Glutamatergic neuron (in vitro differentiated cells): ENCODE measurements at places on chromosomes 5 and 9. TPM values are rescaled to one million over a fixed set of nuclear protein-coding genes. Genes with fewer than 3 reads are reported as not detected.

DNA sequence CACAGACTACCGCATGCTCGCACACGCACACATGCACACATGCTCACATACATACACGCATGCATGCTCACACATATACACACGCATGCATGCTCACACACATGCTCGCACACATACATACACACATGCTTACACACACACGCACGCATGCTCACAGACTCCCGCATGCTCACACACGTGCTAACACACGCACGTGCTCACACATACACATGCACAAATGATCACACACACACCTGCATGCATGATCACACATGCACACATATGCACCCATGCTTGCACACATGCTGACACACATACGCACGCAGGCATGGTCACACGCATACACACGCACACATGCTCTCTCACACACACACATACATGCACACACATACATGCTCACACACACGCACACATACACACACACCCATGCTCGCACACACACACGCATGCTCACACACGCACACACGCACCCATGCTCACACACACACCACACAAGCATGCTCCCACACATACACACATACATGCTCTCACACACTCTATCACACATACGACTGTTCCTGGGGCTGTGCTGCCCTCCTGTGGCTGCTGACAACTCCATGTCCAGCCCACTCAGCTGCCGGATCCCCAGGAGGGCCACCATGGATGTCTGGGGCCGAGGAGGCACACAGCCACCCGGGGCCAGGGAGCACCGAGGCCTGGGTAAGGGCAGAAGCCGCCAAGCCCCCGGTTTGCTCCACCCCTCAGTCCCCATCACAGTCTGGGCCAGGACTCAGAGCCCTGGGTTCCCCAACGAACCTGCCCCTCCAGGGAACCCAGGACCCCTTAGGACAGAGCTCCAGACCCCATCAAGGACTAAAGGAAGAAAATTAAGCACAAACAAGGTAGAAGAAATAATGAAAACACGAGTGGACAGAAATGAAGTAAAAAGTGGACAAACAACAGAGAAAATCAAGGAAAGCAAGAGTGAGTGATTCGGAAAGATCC lies 31.4 kb upstream of the EGFL7 start:
- peak; percentile 92 for DNase-seq
- peaks cover 14% of the 10 kb centered on the region for H3K4me1 ChIP-seq
- peaks cover 5% of the 10 kb centered on the region for H3K27me3 ChIP-seq
- no peaks in the 10 kb centered on the region for H3K36me3 ChIP-seq
- no peak overlapping the region for H3K4me3 ChIP-seq
- H3K27ac ChIP-seq: no peak overlapping the region

GRCh38 chr5:123209502-123210027 lies 120.5 kb downstream of the PRDM6 start:
- no peak overlapping the region for H3K4me3 ChIP-seq
- H3K36me3 ChIP-seq: no peaks in the 10 kb centered on the region
- peaks cover 5% of the 10 kb centered on the region for H3K27me3 ChIP-seq
- no peak overlapping the region for H3K27ac ChIP-seq
- no peaks in the 10 kb centered on the region for H3K4me1 ChIP-seq

DNA sequence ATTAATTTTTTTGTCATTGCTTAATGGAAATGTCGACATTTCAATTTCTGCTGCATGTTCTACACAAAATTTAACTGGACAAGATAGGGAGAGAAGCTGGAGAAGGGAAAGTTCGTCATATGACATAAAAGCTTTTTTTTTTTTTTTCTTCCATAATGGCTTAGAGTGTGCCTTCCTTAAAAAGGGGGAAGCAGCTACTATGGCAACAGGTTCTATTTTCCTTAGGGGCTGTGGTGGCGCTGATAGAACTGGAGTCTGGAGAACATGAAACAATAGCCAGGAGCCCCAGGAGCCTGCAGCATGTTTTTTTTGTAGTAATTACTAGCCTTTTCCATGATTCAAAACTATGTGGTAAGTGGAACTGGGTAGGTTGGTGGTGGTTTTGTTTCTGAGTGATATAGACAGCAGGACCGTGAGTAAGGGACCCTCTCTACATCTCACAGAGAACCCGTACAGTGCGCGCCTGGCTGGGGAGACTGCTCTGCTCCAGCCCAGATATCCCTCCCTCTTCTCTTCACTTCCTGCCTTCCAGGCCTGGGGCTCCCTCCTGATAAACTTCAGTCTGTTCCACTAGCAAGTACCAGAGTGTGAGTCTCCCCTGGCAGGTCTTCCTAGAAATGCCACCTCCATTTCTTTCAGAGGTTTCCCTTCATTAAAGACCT lies 301.6 kb downstream of the NR3C1 start:
- H3K27ac ChIP-seq: no peak overlapping the region
- no peaks in the 10 kb centered on the region for H3K36me3 ChIP-seq
- H3K4me1 ChIP-seq: peaks cover 9% of the 10 kb centered on the region

- no peak for DNase-seq
- no peak overlapping the region for H3K4me3 ChIP-seq
- H3K36me3 ChIP-seq: no peaks in the 10 kb centered on the region
- H3K27me3 ChIP-seq: no peaks in the 10 kb centered on the region
- H3K27ac ChIP-seq: no peak overlapping the region
- peaks cover 1% of the 10 kb centered on the region for H3K4me1 ChIP-seq
Measured at GRCh38 chr5:54251981-54252380, 58.4 kb downstream of the ARL15 start.

- H3K27me3 ChIP-seq: peaks cover 2% of the 10 kb centered on the region
- H3K4me1 ChIP-seq: peaks cover 9% of the 10 kb centered on the region
- no peak for DNase-seq
- H3K36me3 ChIP-seq: no peaks in the 10 kb centered on the region
- H3K4me3 ChIP-seq: no peak overlapping the region
- H3K27ac ChIP-seq: no peak overlapping the region
Measured at GRCh38 chr5:170270293-170271069, 27.1 kb downstream of the LCP2 start.

- H3K4me3 ChIP-seq: no peak overlapping the region
- H3K36me3 ChIP-seq: peaks cover 11% of the 10 kb centered on the region
- H3K4me1 ChIP-seq: peaks cover 4% of the 10 kb centered on the region
- DNase-seq: no peak
- H3K27me3 ChIP-seq: no peaks in the 10 kb centered on the region
Measured at GRCh38 chr9:90645721-90646120, 3.1 kb upstream of the DIRAS2 start.

- H3K27ac ChIP-seq: no peak overlapping the region
- H3K4me1 ChIP-seq: peaks cover 3% of the 10 kb centered on the region
- H3K27me3 ChIP-seq: peaks cover 5% of the 10 kb centered on the region
- no peaks in the 10 kb centered on the region for H3K36me3 ChIP-seq
- H3K4me3 ChIP-seq: no peak overlapping the region
- DNase-seq: no peak
Measured at GRCh38 chr5:141908796-141909195, 14.9 kb upstream of the DELE1 start.

GRCh38 chr9:111362526-111362925 lies 32.5 kb upstream of the OR2K2 start:
- H3K4me1 ChIP-seq: peaks cover 5% of the 10 kb centered on the region
- no peaks in the 10 kb centered on the region for H3K36me3 ChIP-seq
- no peak for DNase-seq
- no peak overlapping the region for H3K27ac ChIP-seq

GRCh38 chr9:111926421-111926875 lies 29.8 kb downstream of the UGCG start:
- no peak overlapping the region for H3K4me3 ChIP-seq
- no peak overlapping the region for H3K27ac ChIP-seq
- no peaks in the 10 kb centered on the region for H3K4me1 ChIP-seq
- DNase-seq: no peak
- no peaks in the 10 kb centered on the region for H3K27me3 ChIP-seq

DNA sequence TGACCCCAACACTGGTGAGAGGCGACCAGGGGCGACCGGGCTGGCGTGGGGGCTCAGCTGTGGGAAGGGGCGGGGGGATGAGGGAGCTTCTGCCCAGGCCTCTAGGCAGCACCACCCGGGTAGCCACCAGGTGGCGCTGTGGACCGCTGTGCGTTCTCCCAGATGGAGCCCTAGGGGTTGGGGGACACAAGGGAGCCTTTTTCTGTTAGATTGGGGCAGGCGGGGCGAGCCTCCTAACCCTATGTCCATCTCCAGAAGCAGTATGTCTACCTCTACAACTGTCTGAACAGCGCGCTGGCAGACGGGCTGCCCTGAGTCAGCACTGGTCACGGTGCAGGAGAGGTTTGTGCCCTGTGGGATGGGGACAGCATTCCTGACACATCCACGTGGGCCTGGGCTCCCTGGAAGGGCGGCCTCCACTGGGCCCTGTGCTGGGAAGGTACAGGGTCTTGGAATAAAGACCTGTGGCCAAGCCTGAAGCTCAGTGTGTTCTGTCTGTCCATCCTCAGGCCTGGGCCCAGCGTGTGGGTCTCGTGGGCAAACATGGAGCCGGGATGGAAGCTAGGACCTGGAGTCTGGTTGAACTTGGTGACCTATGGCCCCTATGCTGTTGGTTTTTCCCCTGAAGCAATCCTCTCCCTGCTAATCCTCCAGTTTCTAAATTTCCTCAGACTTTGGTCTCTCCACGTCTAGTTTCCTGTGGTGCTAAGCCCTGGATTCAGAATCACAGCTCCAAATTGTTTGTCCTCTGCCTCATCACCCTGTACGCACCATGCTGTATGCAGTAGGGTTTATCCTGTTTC lies 23.1 kb upstream of the SPTLC1 start:
- H3K4me1 ChIP-seq: peaks cover 14% of the 10 kb centered on the region
- H3K27ac ChIP-seq: no peak overlapping the region
- peaks cover 6% of the 10 kb centered on the region for H3K27me3 ChIP-seq
- H3K4me3 ChIP-seq: peak overlapping the region; percentile 49
- peak; percentile 95 for DNase-seq

DNA sequence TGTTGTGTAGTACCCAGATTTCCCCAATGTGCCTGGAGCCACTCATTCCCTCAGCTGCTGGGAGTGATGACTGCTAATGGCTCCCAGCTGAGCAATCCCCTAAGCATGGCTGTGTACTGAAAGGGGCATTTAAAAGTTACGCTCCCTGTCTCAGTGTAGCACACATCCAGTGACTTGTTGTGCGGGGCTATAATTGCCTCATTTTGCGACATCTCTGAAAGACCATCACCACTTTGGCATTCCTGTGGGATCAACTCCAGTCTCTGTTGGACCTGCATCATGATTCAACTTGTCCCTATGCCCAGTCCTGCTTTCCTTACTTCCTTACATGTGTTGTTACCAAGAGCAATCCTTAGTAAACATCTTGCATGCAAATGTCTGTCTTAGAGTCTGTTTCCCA lies 201.2 kb upstream of the MPDZ start:
- no peak overlapping the region for H3K4me3 ChIP-seq
- peaks cover 5% of the 10 kb centered on the region for H3K36me3 ChIP-seq
- H3K27ac ChIP-seq: no peak overlapping the region
- H3K4me1 ChIP-seq: no peaks in the 10 kb centered on the region

GRCh38 chr9:98804083-98804482 lies 3.4 kb upstream of the GALNT12 start:
- H3K4me3 ChIP-seq: no peak overlapping the region
- no peak overlapping the region for H3K27ac ChIP-seq
- DNase-seq: no peak
- peaks cover 10% of the 10 kb centered on the region for H3K4me1 ChIP-seq
- no peaks in the 10 kb centered on the region for H3K36me3 ChIP-seq

DNA sequence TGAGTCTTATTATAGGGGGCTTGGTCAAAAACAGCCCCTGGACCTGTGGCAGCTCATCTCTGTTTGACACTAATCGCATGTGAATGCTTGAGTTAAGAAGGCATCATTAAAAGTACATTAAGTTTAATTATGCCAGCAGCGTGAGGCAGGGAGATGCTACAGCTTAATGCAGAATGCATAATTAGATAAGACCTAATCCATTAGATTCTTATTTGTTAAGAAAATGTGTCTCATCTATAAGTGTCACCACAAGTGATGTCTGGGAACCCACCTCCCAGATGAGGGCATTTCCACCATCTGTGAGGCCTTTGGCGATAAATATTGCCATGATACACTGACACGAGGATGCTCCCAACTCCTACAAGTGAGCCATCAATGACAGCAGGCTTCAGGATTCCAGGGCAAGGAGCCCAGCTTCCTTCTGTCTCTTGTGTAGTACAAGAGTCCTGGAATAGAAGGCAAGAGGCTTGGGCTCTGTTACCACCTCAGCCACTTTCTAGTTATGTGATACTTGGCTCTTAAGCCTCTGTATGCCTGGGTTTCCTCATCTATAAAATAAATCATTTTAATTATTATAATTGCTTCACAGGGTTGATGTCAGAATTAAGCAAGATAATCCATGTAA lies 202.7 kb downstream of the FAM114A2 start:
- no peak overlapping the region for H3K4me3 ChIP-seq
- no peaks in the 10 kb centered on the region for H3K36me3 ChIP-seq
- H3K4me1 ChIP-seq: no peaks in the 10 kb centered on the region
- DNase-seq: no peak

- no peak overlapping the region for H3K27ac ChIP-seq
- DNase-seq: no peak
- no peaks in the 10 kb centered on the region for H3K27me3 ChIP-seq
- H3K36me3 ChIP-seq: no peaks in the 10 kb centered on the region
Measured at GRCh38 chr5:107874795-107875194, 204.1 kb upstream of the EFNA5 start.

GRCh38 chr5:142215915-142216681 lies 107.5 kb downstream of the NDFIP1 start:
- no peak overlapping the region for H3K27ac ChIP-seq
- H3K4me1 ChIP-seq: peaks cover 3% of the 10 kb centered on the region
- H3K27me3 ChIP-seq: peaks cover 3% of the 10 kb centered on the region

DNA sequence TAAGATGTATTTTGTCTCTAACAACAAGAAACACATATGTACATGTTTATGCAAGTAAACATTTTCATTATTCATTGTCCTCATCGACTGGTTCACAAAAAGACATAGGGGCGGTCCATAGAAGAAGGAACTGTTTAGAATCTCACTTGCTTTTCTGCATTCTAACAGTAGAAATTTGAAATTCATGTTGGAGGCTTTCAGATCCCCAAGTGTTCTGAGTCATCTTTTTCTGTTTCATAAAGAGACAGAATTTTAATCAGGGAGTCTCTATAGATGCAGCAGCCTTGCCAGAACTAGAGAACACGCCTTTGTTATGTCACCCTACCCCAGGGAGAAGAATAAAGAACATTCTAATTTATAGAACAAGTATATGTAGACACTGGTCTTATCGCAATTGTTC lies 324.3 kb downstream of the GABRG2 start:
- H3K4me3 ChIP-seq: no peak overlapping the region
- no peaks in the 10 kb centered on the region for H3K4me1 ChIP-seq
- no peak overlapping the region for H3K27ac ChIP-seq
- peaks cover 10% of the 10 kb centered on the region for H3K36me3 ChIP-seq
- no peaks in the 10 kb centered on the region for H3K27me3 ChIP-seq
- no peak for DNase-seq

GRCh38 chr9:102974530-102974929 lies 20.6 kb upstream of the CYLC2 start:
- H3K27me3 ChIP-seq: no peaks in the 10 kb centered on the region
- no peak overlapping the region for H3K4me3 ChIP-seq
- H3K36me3 ChIP-seq: peaks cover 14% of the 10 kb centered on the region

GRCh38 chr5:96595300-96596090 lies 66.7 kb upstream of the CAST start:
- H3K4me1 ChIP-seq: peaks cover 20% of the 10 kb centered on the region
- H3K36me3 ChIP-seq: peaks cover 7% of the 10 kb centered on the region
- no peak overlapping the region for H3K4me3 ChIP-seq
- no peak for DNase-seq

- no peak overlapping the region for H3K27ac ChIP-seq
- peak overlapping the region; percentile 55 for H3K4me3 ChIP-seq
- DNase-seq: no peak
- peaks cover 25% of the 10 kb centered on the region for H3K4me1 ChIP-seq
Measured at GRCh38 chr9:120235081-120235480, 344.9 kb downstream of the CDK5RAP2 start.

LHX3 gene
- 0.81 TPM for total RNA-seq

LCN10 gene
- not detected for total RNA-seq

FAM151B gene
- total RNA-seq: 0.29 TPM

ACSL6 gene
- 8.1 TPM for total RNA-seq

HDHD3 gene
- total RNA-seq: 7.2 TPM

LHX6 gene
- total RNA-seq: 2.8 TPM
